ENCODE measurements at places on chromosomes 2 and 18.

GRCh38 chr18:35746826-35747339 is 165.3 kb downstream of the GALNT1 start:
- peaks cover 3% of the 10 kb centered on the region for H3K4me1 ChIP-seq
- H3K27ac ChIP-seq = no peak overlapping the region
- no peak for DNase-seq
- no peaks in the 10 kb centered on the region for H3K36me3 ChIP-seq

DNA sequence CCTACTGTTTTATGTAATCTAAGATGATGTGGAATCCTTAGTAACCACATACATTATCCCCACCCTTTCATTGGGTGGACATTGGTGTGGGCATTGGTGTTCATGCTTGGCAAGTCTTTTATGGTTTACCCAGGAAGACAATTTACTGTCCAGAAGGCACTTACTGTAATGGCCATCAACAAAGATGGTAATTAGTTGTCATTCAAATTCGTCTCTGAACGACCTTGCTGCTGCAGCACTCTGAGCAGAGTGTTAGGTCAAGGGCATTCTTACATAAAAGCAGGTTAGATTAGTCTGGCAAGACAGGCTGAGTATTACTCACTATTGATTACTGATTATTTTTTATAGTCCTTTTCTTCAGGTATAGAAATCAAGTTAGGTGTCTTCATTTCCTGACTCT is 447.9 kb downstream of the XIRP2 start:
- no peak overlapping the region for H3K27ac ChIP-seq
- no peaks in the 10 kb centered on the region for H3K36me3 ChIP-seq
- no peak for DNase-seq
- no peaks in the 10 kb centered on the region for H3K27me3 ChIP-seq
- H3K4me1 ChIP-seq = peaks cover 28% of the 10 kb centered on the region

- H3K4me1 ChIP-seq = peaks cover 3% of the 10 kb centered on the region
- H3K27me3 ChIP-seq = no peaks in the 10 kb centered on the region
- no peak overlapping the region for H3K27ac ChIP-seq
- H3K4me3 ChIP-seq = no peak overlapping the region
Observed at GRCh38 chr2:195570329-195570728, 86.7 kb upstream of the SLC39A10 start.

GRCh38 chr2:231960810-231961348 is 634 bp upstream of the DIS3L2 start:
- no peak for DNase-seq
- H3K4me3 ChIP-seq = peak overlapping the region; percentile 79
- H3K36me3 ChIP-seq = no peaks in the 10 kb centered on the region
- peaks cover 4% of the 10 kb centered on the region for H3K4me1 ChIP-seq

GRCh38 chr2:195967336-195967735 is 101.3 kb downstream of the DNAH7 start:
- no peak overlapping the region for H3K27ac ChIP-seq
- no peak for DNase-seq
- H3K27me3 ChIP-seq = no peaks in the 10 kb centered on the region

DNA sequence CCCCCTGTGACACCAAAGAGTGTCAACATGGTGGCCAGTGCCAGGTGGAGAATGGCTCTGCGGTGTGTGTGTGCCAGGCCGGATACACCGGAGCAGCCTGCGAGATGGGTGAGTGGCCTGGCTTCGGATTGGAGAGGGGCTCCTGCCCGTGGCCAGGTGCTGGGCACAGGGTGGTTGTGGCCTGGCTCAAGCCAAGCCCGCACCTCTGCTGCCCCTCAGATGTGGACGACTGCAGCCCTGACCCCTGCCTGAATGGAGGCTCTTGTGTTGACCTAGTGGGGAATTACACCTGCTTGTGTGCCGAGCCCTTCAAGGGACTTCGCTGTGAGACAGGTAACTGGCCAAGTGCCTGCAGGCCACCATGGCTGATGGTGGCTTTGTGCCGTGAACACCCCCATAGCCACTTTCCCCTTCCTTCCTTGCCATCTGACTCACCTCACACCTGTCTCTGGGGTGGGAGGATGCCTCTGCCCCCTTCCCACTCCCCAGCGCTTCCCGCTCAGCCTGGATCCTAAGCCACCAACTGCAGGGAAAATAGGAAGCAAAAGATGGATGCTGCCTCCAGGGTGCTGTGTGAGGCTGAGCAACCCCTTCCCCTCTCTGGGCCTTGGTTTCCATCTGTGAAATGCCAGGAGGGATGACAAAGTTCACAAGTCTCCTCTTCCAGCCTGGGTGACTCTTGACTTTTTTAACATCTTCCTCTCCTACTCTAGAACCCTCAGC is 41.8 kb downstream of the SNED1 start:
- H3K4me1 ChIP-seq = peaks cover 14% of the 10 kb centered on the region
- H3K4me3 ChIP-seq = no peak overlapping the region
- H3K27me3 ChIP-seq = peaks cover 24% of the 10 kb centered on the region
- no peak overlapping the region for H3K27ac ChIP-seq
- H3K36me3 ChIP-seq = no peaks in the 10 kb centered on the region

GRCh38 chr18:12013186-12013916 is 32.0 kb downstream of the IMPA2 start:
- no peak overlapping the region for H3K4me3 ChIP-seq
- no peaks in the 10 kb centered on the region for H3K27me3 ChIP-seq
- H3K4me1 ChIP-seq = no peaks in the 10 kb centered on the region
- 0 out of 2 replicates have a peak overlapping the region, but pooled peaks have one; percentile 9 for H3K27ac ChIP-seq
- H3K36me3 ChIP-seq = peaks cover 11% of the 10 kb centered on the region
- DNase-seq = no peak

DNA sequence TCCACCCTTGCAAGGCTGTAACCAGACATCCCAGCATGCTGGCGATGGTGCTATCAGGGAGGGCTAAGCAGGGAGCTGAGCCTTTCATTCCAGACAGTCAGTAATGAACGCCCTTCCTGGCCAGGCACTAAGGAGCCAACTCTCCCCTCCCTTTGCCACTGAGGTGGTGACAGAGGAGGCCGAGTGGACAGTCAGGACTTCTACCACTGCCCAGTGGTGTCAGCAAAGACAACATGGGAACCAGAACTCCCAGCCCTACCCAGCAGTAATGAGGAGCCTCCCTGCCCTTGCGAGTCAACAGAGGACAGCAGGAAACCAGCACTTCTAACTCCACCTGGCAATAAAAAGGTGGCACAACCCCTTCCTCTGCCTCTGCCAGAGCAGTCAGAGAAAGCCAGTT is 68.6 kb downstream of the ZAP70 start:
- H3K36me3 ChIP-seq = no peaks in the 10 kb centered on the region
- no peak for DNase-seq
- no peaks in the 10 kb centered on the region for H3K27me3 ChIP-seq

- H3K4me1 ChIP-seq = peaks cover 3% of the 10 kb centered on the region
- H3K4me3 ChIP-seq = no peak overlapping the region
- no peak for DNase-seq
Observed at GRCh38 chr2:25619185-25619584, 54.2 kb downstream of the DTNB start.

GRCh38 chr18:23844991-23845680 is 155.9 kb downstream of the LAMA3 start:
- no peaks in the 10 kb centered on the region for H3K36me3 ChIP-seq
- DNase-seq = no peak
- H3K27ac ChIP-seq = no peak overlapping the region
- H3K4me3 ChIP-seq = no peak overlapping the region

All from H1 (cell line).